ENCODE measurements at places on chromosomes 11 and 22. TPM values are rescaled to one million over a fixed set of nuclear protein-coding genes. Genes with fewer than 3 reads are reported as not detected.

Gene GAB4
- total RNA-seq = not detected

Gene CHRDL2
- not detected for total RNA-seq

DNA sequence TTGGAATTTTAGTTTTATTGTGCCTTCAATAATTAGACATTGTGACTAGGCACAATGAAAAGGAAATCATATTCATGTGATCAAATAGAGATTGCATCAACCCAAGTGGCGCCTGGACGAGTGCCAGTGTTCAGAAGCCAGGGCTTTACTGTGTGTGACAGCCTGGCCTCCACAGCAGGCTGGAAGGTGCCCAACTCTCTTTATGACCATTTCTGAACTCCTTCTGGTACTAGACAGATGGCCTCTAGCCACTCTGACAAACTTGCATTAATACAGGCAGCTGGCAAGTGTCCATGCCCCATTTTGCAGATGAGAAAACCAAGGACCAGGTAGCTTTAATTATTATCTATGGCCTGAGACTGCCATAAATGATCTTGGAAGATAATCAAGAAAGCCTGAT is 8.3 kb upstream of the POU2AF1 start:
- no peaks in the 10 kb centered on the region for H3K4me1 ChIP-seq
- no peak overlapping the region for H3K27ac ChIP-seq
- H3K27me3 ChIP-seq = no peaks in the 10 kb centered on the region
- H3K36me3 ChIP-seq = no peaks in the 10 kb centered on the region
- DNase-seq = no peak

DNA sequence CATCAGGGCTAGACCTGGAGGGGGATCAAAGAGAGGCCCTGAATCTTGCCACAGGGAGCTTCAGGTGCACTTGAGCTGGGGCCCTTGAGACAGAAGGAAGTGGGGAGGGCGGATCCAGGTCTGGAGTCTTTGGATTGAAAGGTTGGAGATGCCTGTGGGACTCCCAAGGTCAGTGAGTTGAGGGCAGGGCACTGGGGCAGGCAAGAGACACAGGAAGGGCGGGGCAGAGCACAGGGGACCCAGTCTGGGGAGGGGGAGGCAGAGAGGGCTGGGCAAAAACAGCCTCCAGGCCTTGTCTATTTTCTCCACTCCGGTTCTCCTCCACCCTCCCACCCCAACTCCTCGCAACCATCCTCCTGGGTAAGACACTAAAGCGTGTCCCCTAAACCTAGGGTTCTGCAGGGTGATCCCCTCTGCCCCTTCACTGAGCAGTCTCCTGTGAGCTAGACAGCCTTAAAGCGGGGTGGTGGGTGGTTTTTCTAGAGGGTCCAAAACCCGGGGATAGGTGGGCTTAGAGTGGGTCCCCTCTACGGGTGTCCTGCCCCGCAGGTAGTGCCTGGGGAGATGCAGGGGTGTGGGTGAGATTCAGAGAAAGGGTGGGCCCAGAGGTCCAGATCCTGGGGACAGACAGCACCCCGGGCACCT is 38.6 kb upstream of the CELSR1 start:
- no peak for DNase-seq
- no peaks in the 10 kb centered on the region for H3K4me1 ChIP-seq
- H3K27me3 ChIP-seq = peaks cover 11% of the 10 kb centered on the region
- peak overlapping the region; percentile 53 for H3K4me3 ChIP-seq
- no peak overlapping the region for H3K27ac ChIP-seq
- H3K36me3 ChIP-seq = no peaks in the 10 kb centered on the region

- H3K27ac ChIP-seq = no peak overlapping the region
- no peaks in the 10 kb centered on the region for H3K36me3 ChIP-seq
- H3K27me3 ChIP-seq = peaks cover 8% of the 10 kb centered on the region
- no peak overlapping the region for H3K4me3 ChIP-seq
- 0 out of 2 replicates have a peak, but pooled peaks cover 3% of the 10 kb centered on the region for H3K4me1 ChIP-seq
- DNase-seq = no peak
Observed at GRCh38 chr11:88114486-88115045, 60.7 kb downstream of the RAB38 start.

DNA sequence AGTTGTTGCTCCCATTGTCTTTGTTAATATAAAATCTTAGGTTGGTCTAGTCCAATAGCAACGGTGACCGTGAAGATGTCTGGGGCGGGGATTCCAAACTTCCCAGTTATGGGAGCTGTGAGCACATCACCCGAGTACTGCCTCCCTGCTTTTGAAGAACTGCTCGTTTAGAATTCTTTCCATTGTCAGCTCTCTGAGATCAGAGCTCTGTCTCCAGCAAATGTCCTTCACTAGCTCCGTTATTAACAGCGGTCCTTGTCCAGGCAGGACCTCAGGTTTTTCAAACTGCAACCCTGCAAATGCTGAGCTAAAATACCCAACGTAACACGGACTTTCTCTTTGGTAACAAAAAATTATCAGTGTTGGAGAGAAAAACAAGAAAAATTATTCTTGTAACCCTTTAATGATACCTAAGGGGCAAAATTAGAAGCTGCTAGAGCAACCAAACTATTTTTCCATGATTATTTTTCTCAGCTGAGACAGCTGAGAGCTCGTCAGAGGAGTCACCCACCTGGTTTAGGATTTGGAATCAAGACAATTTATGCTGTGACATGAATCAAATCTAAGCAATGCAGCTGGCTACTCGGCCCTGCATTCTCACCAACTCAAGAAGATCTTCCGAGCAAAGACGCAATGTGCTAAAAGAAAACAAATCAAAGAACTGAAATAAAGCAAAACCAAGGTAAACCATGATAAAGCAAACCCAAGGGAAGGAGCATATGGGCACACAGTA is 15.1 kb upstream of the EFCAB6 start:
- no peaks in the 10 kb centered on the region for H3K4me1 ChIP-seq
- DNase-seq = no peak
- no peak overlapping the region for H3K27ac ChIP-seq

GRCh38 chr11:35477901-35478300 is 47.5 kb downstream of the PAMR1 start:
- no peaks in the 10 kb centered on the region for H3K27me3 ChIP-seq
- peak; percentile 12 for DNase-seq
- H3K27ac ChIP-seq = no peak overlapping the region

GRCh38 chr22:22111267-22111751 is 128.7 kb upstream of the TOP3B start:
- H3K4me1 ChIP-seq = no peaks in the 10 kb centered on the region
- H3K36me3 ChIP-seq = no peaks in the 10 kb centered on the region
- H3K27ac ChIP-seq = no peak overlapping the region

DNA sequence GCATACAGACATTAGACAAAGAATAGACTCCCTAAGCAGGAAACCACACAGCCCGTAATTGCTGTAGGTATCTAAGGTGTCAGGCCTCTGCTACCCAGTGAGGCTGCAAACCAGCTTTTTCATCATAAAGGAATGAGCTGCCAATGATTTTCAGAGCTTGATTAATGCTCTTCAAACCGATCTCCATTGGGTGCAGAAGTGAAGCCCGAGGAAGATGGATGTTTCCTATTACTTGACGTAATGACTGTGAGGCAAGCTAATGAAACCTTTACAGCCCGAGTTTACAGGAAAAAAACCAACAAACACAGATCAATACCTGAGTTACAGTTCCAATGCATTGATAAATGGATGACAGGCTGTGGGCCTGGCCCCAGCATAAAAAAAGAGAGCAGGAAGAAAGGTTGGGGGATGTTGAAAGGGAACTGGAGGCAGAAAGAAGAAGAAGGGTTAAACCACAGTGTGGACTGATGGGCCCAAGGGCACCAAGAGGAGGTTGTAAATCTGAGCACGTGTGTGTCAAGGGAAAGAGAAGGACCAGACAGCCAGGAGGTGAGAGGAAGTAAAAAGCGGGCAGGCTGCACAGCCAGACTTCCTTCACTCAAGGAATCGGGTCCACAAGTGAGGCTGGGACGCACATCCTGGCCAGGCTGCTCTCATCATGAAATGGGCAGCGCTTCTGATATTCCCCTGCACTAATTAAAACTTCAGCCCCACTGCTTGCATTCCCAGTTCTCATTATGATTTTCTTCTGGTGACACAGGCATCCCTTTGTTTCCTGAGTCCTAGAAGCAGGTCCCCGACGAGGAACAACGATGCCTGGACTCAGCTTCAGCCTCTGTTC is 70.6 kb upstream of the NTM start:
- H3K36me3 ChIP-seq = no peaks in the 10 kb centered on the region
- H3K27me3 ChIP-seq = no peaks in the 10 kb centered on the region
- H3K27ac ChIP-seq = no peak overlapping the region
- DNase-seq = no peak
